MCF 10A (cell line): ENCODE measurements at places on chromosomes 13 and 19. TPM values are rescaled to one million over a fixed set of nuclear protein-coding genes. Genes with fewer than 3 reads are reported as not detected.

The XAB2 gene
- 28.7 and 29.4 TPM in 2 replicates for total RNA-seq

The LGALS7B gene
- total RNA-seq = 2.5 and 2.6 TPM in 2 replicates

The CACNG7 gene
- not detected in 2 replicates for total RNA-seq

The ZNF93 gene
- total RNA-seq = 1.1 and 1.4 TPM in 2 replicates

The SIGLEC10 gene
- total RNA-seq = not detected in 2 replicates

The NR2F6 gene
- total RNA-seq = 32.8 and 36.3 TPM in 2 replicates

The ITGBL1 gene
- total RNA-seq = 0.17 TPM in 1 of 2 replicates, not detected in the other

The PDE4A gene
- 0.42 and 0.49 TPM in 2 replicates for total RNA-seq

The ZNF226 gene
- 23.4 and 32.5 TPM in 2 replicates for total RNA-seq

The MAP4K1 gene
- 0.56 and 1.9 TPM in 2 replicates for total RNA-seq

The STOML3 gene
- not detected in 2 replicates for total RNA-seq

The NOVA2 gene
- total RNA-seq = not detected in 2 replicates

The ADAT3 gene
- 6.8 and 6.9 TPM in 2 replicates for total RNA-seq

The ZNF256 gene
- 0.54 and 0.69 TPM in 2 replicates for total RNA-seq

The HOMER3 gene
- 57.9 and 58.9 TPM in 2 replicates for total RNA-seq

The SERP2 gene
- not detected in 2 replicates for total RNA-seq

The CFAP97D2 gene
- total RNA-seq = not detected in 2 replicates

The ZNF285 gene
- 3.1 and 4.0 TPM in 2 replicates for total RNA-seq

The GIPC3 gene
- total RNA-seq = not detected in 2 replicates

The ZNF844 gene
- not detected in 2 replicates for total RNA-seq

The MEF2B gene
- total RNA-seq = 1.4 TPM in 2 replicates

The DACT3 gene
- 0.09 TPM in 1 of 2 replicates, not detected in the other for total RNA-seq

The TINCR gene
- total RNA-seq = 0.20 and 0.21 TPM in 2 replicates

The KIR3DL1 gene
- not detected in 2 replicates for total RNA-seq
